ENCODE measurements at places on chromosomes 5 and 9.

DNA sequence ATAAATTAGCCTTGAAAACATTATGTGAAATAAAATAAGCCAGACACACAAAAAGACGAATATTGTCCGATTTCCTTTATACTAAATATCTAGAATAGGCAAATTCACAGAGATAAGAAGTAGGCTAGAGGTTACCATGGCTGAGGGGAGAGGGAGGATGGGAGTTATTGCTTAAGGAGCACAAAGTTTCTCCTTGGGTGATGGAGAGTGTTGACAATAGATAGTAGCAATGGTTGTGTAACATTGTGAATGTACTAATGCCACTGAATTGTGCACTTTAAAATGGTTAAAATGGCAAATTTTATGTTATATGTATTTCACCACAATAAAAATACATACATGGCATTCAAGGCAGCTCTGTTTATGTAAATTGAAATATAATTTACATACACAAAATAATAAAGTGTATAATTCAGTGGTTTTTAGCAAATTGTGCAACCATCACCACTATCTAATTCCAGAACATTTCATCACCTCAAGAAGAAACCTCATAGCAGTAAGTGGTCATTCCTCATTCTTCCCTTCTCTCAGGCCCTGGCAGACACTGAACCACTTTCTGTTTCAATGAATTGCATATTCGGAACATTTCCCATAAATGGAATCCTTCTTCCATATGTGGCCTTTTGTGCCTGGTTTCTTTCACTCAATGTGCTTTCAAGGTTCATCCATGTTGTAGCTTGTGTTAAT, 59.2 kb downstream of the NDST1 start:
- no peak for DNase-seq

GRCh38 chr9:112530751-112531205, 44.2 kb downstream of the KIAA1958 start:
- DNase-seq = no peak

DNA sequence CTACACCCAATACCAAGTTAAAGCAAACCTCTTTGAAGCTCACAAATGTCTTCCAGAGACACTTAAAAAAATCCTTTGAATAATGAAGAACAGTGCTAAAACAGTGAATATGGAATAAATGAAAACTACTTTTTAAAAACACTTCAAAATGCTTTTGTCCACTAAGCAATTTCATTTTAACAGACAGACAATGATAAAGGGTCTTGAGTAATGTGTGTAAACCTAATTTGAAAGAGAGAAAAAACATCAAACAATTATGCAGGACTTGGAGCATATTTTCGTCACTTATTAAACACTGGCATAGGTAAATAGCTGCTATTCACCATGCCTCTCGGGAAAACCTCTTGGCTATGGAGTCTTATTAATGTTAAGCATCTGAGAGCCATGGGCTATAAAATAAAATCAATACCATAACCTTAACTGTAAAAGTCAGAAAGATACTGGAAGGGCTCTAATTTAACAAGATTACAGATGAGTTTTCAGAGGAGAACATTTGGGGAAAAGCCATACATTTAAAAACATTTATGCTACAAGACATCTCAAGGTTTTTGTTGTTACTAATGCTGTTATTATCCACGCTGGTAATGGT, 177.8 kb downstream of the NFIB start:
- no peak for DNase-seq

DNA sequence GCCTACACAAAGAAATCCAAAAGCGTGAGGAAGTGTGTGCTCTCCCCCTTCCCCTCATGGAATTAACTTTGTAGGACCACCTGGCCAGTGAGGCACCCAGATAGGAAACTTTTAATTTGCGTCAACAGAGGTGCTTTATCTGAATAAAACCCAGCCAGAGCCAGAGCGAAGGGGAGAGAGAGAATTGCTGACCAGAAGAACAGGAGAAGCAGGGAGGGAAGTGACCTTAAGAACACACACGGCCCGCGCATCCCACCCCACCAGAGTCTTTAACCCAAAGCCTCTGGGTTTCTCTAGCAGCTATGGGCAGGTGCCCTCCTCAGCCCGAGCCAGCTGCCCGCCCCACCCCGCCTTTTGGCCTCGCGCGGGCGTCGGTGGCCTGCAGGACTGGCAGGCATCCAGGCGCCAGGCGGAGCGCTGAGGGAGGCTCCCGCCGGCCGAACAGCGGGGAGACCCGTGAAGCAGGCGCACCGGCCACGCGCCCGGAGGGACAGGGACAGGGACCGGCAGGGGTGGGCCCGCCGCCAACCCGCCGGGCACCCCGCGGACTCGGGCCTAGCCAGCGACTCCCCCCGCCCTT, 580 bp downstream of the ERAP1 start:
- peak; percentile 93 for DNase-seq

DNA sequence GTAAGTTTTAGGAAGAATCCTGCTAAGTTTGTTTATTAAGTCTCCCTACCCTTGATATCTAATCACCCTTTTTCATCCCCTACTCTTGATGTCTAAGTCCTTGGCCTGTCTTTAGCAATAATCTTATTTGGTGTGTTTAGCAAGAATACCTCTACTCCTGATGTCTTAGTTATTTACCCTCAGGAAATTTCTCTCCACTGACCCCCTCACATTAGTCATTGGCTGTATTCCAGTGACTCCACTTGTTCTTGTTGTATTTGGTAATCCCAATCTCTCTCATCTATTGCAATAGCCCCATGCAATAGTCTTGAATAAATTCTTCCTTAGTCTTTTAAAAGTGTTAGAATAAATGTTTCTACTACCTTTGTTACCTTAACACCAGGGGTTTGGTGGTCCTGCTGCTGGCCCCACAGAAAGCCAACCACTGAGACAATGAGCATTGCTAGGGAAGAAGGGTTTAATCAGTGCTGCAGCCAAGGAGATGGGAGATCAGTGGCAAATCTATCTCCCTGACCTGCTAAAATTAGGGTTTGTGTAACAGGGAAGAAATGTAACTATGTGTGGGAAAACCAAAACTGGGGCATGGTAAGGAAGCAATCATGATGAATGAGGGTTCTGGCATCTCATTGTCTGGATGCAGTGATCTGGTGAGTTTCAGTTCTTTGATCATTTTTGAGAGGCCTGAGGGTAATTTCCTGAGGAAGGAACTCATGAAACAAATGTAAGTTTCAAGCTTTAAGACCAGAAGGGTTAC, 236.4 kb upstream of the DAB2 start:
- DNase-seq = no peak

- DNase-seq = no peak
These were observed 1072.4 kb upstream of the CDH6 start for GRCh38 chr5:30121043-30121442.

GRCh38 chr5:179858241-179858585, 404 bp downstream of the MRNIP start:
- no peak for DNase-seq

GRCh38 chr9:99076483-99077171, 28.3 kb upstream of the TGFBR1 start:
- no peak for DNase-seq

DNA sequence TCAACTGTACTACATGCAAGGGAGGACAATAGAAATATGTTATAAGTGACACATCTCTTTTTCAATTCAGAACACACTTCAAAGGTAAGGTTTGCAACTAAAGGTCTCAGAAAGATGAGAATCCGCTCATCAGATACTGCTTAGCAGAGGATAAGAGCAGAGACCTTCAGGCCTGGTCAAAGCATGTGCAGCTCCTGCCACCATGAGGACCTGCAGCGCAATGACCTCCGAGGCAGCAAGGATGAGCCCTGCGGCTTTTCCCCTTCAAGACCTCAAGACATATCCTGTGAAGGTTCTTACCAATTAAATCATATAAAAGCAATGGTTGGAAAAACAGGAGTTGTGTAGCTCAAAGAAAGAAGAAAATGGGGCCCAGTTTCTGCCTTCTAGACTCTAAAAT, 135.8 kb downstream of the TRIM36 start:
- DNase-seq = no peak

GRCh38 chr9:112447283-112447761, 39.3 kb upstream of the KIAA1958 start:
- no peak for DNase-seq

- peak; percentile 73 for DNase-seq
These were observed 150.5 kb downstream of the YTHDC2 start for GRCh38 chr5:113663879-113664541.

All from left lobe of liver (tissue), 2 donors.